ENCODE measurements at places on chromosomes 13 and 19.

- DNase-seq = peak; percentile 20
These were observed 12.7 kb upstream of the PSMD8 start for GRCh38 chr19:38361633-38362075.

- DNase-seq = no peak
These were observed 940 bp upstream of the DCUN1D2 start for GRCh38 chr13:113491418-113491883.

GRCh38 chr19:18784786-18785120 is 6.4 kb downstream of the COMP start:
- no peak for DNase-seq

DNA sequence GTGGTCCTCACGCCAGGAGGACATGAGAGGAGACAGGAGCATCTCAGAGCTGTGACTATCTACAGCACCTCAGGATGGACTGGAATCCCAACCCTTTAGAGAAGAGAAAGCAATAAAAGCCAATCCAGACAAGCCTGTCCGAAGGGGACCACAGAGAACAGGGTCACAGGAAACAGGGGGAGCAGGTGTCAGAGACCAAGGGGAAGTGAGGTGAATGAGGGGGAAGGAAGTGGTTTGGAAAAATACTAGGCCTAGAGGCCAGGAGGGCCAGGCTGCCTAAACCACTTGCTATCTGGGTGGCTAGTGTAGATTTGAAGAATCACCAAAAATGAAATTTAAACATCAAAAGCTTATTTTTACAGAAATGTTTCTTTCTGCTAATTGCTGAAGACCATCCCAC is 16.2 kb downstream of the TMTC4 start:
- DNase-seq = no peak

DNA sequence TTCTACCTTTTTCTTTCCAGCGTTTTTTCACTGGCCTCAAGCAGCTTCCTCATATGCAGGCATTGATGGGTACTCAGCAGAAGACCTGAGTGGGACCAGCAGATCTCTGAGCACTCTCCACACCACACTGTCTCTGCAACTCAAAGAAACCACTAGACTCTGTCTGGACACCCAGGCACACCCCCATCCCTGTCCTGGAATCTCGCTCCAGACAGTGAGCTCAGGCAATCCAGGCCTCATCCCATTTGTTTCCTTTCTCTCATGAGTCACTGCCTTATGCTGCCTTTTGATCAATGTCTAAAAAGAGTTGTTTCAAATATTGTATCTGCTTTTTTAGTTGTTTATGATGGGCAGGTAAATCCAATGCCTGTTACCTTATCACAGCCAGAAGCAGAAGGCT is 19.7 kb upstream of the POP4 start:
- no peak for DNase-seq

DNA sequence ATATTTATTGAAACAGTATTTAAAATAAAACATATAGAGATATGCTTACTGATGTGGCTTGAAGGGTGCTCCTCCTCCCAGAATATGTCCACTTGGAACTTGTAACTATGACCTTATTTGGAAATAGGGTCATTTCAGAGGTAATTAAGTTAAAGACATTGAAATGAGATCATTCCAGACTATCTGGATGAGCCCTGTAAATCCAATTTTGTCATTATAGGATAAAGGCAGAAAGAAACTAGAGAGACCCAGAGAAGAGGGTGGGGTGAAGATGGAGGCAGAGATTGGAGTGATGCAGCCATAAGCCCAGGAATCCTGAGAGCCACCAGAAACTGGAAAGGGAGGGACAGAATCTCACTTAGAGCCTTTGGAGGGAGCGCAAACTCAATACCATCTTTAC is 243.2 kb downstream of the OXGR1 start:
- no peak for DNase-seq

DNA sequence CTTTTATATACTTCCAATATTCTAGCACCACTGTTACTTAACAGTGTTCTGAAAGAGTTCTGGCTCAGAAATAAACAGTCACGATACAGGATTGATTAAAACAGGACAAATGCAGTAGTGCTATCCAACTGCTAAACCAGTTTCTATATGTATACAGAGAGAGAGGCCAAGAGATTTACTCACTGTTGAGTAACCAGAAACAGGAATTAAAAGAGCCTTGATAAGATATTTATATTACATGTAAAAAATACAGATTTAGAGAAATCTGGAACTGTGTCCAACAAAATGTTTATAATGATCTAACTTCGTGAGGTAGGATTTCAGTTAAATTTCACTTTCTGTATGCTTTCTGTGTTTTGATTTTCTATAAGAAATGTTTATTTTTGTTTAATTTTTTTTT is 116.6 kb downstream of the CDK8 start:
- DNase-seq = no peak

- DNase-seq = no peak
These were observed 661.2 kb downstream of the TBC1D4 start for GRCh38 chr13:74820809-74821208.

DNA sequence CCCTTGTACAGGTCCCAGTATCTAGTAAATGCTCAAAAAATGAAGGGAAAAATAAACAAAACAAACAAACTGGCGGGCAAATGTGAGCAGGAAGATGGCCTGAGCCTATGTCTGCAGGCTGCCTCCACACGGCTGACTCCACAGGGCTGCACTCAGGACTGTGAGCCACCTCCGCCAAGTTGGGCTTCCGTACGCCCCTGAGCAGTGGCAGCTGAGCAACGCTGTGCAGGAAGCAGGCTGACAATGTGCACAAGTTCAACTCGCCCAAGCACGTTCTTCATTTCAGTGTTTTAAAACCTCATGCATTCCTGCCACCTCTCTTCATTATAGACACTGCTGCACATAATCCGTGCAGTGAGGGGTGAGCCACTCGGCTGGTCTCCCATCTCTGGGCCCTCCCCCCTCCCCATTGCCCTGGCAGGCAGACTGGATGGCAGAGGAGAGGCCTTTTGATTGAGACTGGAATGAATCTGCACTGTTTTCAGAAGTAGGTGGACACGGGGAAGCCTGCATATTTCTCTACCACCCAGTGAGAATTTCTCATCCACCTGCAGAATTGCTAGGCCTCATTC is 915.3 kb downstream of the UQCRFS1 start:
- DNase-seq = no peak

DNA sequence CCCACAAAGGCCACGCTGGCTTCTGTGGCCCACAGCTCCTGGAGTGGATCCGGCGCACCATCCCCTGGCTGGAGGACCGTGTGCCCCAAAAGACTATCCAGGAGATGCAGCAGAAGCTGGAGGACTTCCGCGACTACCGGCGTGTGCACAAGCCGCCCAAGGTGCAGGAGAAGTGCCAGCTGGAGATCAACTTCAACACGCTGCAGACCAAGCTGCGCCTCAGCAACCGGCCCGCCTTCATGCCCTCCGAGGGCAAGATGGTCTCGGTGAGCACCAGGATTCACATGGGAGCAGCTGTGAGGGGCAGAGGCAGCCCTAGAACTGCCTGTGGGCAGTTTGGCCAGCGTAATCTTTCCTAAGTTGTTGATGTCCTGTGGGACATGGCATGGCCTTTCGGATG is 27.2 kb downstream of the CAPN12 start:
- no peak for DNase-seq

- DNase-seq = no peak
These were observed 533.0 kb downstream of the MYO16 start for GRCh38 chr13:109162248-109163036.

GRCh38 chr19:55454787-55455243 is 6.6 kb downstream of the ISOC2 start:
- DNase-seq = peak; percentile 41

- no peak for DNase-seq
These were observed 20.7 kb downstream of the SAMD4B start for GRCh38 chr19:39362682-39363657.

- DNase-seq = no peak
These were observed 33.6 kb upstream of the EPHX3 start for GRCh38 chr19:15265850-15266248.

GRCh38 chr13:66036636-66037035 is 1193.5 kb downstream of the PCDH9 start:
- DNase-seq = no peak

DNA sequence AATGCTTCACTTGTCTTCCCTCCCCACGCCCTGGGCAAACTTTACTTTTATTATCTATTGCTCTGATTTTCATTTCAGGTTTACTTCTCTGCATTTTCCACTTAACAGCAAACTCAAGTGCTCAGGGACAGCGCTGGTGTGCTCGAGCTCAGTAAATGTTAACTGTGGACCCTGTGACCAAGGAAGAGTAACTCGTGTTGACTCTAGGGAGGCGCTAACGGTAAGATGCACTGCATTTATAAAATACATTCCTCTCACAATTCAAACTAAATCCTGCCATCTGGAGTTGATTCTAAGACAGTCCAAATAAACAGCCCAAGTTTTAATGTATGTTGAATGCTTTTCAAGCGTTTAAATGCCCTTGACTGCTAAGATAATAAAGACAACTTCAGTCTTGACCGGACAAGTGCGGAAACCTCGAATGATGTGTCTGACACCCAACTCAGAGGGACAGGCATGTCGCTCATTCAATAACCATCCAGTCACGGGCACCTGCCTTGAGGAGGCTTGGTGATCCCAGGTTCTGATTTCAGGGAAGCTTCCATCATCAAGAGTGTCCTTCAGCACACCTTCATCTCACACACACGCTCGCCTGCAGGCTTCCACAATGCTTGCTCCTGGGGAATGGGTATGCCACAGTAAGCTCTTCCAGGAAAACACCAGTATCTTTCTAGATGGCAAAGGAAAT is 93.2 kb downstream of the STK24 start:
- DNase-seq = no peak

- DNase-seq = no peak
These were observed 14.0 kb downstream of the ZNF114 start for GRCh38 chr19:48283908-48284307.

GRCh38 chr13:40666045-40666932 is at the start of gene FOXO1:
Gene FOXO1, minus strand, starts transcription at chr13:40666641. Its CDS starts 429 bp downstream, at chr13:40666212.
- peak; percentile 91 for DNase-seq

DNA sequence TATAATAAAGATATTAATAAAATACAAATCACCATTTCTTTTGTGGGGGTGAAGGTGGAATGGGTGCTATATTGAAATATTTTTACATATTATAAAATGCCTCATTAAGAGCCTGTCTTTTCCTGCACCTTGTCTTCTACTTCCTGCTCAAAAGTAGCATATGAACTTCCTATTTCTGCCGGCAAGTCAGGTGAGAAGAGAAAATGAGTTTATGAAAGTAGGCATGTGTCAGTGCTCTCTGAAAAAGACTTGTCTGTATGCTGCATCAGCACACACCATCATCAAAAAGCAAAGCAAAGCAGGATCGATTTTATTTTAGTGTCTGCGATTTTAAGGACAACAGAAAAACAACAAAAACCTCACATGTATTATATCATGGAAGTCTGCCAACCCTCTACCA is 114.2 kb downstream of the RAP2A start:
- no peak for DNase-seq

DNA sequence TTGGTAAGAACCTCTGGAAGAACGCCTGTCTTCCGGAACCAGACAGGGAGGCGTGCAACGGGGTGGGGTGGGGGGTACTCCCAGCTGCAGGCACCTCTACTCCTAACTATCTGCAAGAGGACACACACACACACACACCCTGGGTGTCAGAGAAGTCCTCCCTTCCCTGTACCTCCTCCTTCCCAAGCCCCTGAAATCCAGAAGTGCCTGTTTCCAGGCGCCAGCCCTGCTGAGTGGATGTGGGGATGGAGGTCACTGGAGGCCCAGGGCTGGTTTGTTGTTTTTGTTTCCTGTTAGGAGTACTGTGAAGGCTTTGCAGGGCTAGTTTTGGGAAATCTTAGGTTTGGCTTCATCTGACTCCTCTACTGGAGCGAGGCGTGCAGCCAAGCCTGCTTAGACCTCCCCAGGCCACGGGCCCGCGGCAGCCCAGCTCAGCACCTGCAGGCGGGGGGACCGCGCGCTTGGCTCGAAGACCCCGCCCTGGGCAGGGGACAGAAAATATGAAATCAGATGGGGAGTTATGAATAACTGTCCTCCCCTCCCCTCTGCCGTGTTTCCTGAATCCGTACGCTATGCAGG is 36.4 kb downstream of the SOX1 start:
- no peak for DNase-seq

- no peak for DNase-seq
These were observed 4.5 kb downstream of the SF3A2 start for GRCh38 chr19:2240881-2241760.

- no peak for DNase-seq
These were observed 2.9 kb downstream of the SOX1 start for GRCh38 chr13:112069845-112070251.

DNA sequence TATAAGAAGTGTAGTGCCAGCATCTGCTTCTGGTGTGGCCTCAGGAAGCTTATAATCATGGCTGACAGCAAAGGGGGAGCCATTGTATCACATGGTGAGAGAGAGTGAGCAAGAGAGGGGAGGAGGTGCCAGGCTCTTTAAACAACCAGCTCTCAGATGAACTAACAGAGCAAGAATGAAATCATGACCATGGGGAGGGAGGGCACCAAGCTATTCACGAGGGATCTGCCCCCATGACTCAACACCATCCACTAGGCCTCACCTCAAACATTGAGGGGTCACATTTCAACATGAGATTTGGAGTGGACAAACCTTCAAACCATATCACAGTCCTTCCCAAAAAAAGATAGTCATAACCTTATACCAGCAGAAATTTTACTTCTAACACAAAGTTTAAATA is 174.0 kb downstream of the GPC5 start:
- no peak for DNase-seq

DNA sequence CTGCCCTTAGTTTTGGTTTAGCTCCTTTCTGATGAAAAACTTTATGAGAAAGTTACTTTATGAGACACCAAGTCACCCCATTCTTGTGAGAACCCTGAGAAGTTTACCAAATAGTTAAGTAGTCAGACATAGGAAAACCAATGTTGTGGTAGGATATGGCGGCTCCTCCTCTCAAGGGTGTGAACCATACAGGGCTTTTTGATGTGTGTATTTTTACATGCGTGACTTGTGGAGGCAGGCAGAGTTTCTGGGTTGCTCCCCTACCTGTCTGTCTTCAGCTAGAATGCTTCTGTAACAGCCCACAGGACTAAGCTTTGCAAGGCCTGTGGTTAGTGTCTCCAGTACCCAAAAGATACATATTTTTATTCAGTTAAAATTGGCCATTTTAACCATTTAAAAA is 18.3 kb downstream of the UBAC2 start:
- DNase-seq = peak; percentile 69
